ENCODE measurements at places on chromosomes 7 and 10. TPM values are rescaled to one million over a fixed set of nuclear protein-coding genes. Genes with fewer than 3 reads are reported as not detected.

FAM25A gene
- total RNA-seq: not detected

RADIL gene
- 7.6 TPM for total RNA-seq

VWDE gene
- 0.11 TPM for total RNA-seq

TLX1 gene
- total RNA-seq: not detected

MOGAT3 gene
- not detected for total RNA-seq

NUTM2B gene
- total RNA-seq: 1.0 TPM

NPSR1 gene
- not detected for total RNA-seq

DKK1 gene
- 0.28 TPM for total RNA-seq

OR2A1 gene
- total RNA-seq: 0.60 TPM

GRCh38 chr7:45662540-45663166 is 88.5 kb downstream of the ADCY1 start:
- DNase-seq: no peak

DNA sequence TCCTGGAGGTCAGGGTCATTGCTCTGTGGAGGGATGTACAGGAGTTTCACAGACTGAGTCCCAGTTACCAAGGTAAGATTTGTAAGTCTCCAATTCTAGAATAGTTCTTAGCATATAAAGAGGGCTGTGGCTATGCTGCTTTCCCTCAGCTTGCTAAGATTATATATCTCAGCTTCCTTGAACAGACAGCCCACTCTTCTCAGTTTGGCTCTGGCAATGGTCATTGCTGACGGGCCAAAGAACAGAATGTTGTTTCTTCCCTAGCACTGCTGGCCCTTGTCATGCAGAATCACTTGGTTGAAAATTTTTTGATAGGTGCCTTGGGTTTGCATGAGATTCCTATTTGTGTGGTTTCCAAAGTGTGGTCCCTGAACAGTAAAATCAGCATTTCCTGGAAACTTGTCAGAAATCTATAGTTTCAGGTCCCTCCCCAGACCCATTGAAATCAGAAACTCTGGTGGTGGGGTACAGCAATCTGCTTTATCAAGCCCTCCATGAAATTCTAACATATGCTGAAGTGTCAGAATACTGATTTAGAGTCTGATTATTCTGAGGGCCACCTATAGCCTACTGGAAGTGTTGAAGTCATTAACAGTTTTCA is 38.2 kb downstream of the NRBF2 start:
- no peak for DNase-seq

DNA sequence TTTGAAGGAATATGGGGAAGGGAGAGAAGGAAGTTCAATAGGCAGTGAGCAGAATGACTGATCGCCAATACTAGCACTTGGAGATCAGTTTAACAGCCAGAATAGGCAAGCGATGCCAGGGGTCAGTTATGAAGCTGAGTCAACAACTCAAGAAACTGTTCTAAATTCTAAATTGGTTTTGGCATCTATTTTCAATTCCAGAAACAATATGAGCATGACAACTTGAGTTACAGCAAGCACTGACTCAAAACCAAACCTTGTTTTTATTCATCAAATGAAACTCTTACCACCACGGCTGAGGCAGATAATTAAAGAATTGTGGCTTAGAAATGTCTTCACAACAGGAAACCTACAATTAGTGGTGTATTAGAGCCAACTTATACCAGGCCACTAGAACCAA is 180.5 kb upstream of the ASAH2 start:
- DNase-seq: peak; percentile 69

DNA sequence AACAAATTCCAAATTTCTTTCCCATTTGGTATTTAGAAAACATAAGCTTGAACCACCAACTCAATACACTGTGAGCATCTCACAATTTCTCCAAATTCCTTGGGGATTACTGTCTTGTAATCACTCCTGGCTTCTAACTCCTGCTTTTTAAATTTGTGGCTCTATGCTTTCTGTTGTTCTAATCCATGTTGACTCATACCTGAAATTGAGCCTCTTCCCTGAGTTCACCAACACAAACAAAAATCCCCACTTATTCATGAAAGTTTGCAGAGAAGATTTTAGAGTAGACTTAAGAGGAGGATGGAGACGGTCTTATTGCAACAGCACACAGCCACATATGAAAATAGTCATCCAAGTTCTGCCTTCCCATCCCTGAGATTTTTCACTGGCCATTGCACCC is 252.5 kb downstream of the PTEN start:
- DNase-seq: no peak

DNA sequence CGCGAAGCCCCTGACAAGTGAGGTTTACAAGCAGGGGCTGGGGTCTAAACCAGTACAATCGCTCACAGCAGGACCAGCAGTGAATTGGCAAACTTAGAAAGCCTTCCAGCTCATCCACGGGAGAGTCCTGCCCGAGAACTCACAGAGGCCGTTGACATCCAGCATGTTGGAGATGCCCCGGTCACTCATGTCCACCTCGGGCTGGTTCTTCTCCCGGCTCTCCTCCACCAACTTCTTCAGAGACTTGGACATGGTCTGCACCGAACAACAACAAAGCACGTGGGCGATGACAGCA is 447 bp downstream of the RSU1 start:
- DNase-seq: no peak

- DNase-seq: no peak
Observed at GRCh38 chr7:33039903-33040292, 22.7 kb downstream of the NT5C3A start.

- DNase-seq: no peak
Observed at GRCh38 chr7:1818575-1819258, 148.6 kb downstream of the ELFN1 start.

- no peak for DNase-seq
Observed at GRCh38 chr7:155344270-155344617, 46.6 kb downstream of the INSIG1 start.

- no peak for DNase-seq
Observed at GRCh38 chr7:156380261-156380660, 260.3 kb upstream of the RNF32 start.

DNA sequence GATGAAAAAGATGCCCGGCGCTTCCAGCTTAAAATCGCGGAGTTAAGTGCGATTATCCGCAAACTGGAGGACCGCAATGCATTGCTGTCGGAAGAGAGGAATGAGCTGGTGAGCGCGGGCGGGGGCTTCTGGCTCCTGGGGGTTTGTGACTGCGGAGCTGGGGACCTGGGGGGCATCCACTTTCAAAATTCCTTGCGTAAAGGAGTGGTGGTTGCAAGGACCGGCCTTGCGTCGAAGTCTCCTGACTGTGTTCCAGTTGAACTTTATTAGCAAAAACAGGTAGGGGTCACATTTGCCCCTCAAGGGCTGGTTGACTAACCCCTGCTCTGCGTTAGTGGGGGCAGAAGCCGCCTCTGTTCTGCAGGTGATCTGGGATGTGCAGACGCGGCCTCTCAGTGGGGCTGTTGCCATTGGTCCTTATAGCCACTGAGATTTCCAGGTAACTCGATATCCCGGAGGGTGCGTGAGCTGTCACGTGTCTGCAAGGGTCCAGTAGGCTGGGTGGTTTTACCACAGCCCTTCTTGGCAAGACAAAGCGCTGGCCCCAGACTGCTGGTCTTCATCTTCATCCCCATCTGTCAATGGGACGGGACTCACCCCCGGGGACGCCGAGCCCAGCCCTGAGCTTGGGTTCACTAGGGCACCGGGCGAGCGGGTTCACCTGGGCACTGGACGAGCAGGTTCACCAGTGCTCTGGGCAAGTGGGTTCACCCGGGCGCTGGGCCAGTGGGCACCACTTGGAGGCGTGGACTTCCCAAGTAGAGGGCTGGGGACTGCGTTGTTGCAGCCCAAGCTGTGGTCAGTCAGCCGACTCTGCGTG is 51.5 kb upstream of the DPYSL4 start:
- DNase-seq: no peak

- peak; percentile 37 for DNase-seq
Observed at GRCh38 chr7:129423700-129424410, 10.4 kb upstream of the STRIP2 start.

DNA sequence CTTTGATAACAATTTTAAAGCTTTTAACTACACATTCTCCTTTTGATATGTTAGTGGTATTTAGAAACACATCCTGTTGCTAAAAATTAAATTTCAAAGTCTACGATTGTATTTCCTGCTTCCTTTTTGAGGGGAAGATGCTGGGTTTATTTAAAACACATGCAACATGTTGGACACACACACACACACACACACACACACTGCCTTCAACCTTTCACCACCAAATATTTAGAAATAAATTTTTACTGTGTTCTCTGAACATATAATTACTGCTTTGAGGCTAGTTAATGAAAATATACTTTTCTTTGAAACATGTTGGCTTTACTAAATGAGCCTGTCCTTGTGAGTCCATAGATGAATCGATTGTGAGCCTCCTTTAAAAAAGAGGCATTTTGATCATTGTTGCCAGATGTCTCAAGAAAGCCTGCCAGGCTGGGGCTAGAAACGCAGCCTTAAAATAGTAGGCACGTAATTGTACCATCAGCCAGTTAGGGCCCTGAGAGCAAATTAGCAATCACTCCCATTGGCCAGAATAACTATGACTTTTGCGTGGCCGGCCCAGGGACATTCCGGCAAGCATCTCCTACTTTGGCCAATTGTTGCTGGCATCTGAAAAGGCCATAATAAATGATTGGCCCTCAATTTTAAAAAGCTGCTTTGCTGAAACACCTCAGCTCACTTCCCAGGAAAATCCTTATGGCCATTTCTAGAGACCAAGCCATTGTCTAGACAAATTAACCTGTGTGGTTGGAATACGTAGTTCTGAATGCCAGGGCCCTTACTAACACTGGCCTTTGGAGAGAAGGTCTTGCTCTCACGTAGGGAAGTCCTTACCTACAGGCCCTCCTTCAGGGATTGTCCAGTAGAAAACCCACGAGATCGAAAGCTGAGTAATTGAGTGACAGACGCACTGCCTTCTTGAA is 9.9 kb upstream of the TEX36 start:
- DNase-seq: no peak

DNA sequence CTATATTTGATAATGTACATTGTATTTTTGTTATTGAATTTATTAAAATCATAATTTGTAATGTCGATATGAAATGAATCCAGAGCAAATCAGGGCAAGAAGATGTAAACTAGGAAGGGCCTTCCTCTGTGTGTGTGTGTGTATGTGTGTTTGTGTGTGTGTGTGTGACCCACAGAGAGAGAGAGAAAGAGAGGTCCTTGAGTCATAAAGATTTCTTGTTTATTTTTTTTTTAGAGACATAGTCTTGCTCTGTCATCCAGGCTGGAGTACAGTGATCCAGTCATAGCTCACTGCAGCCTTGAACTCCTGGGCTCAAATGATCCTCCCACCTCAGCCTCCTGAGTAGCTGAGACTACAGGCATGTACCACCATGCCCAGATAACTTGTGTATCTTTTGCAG is 50.7 kb downstream of the INPP5F start:
- no peak for DNase-seq

- DNase-seq: no peak
Observed at GRCh38 chr7:74275401-74275881, 13.8 kb upstream of the CLIP2 start.

DNA sequence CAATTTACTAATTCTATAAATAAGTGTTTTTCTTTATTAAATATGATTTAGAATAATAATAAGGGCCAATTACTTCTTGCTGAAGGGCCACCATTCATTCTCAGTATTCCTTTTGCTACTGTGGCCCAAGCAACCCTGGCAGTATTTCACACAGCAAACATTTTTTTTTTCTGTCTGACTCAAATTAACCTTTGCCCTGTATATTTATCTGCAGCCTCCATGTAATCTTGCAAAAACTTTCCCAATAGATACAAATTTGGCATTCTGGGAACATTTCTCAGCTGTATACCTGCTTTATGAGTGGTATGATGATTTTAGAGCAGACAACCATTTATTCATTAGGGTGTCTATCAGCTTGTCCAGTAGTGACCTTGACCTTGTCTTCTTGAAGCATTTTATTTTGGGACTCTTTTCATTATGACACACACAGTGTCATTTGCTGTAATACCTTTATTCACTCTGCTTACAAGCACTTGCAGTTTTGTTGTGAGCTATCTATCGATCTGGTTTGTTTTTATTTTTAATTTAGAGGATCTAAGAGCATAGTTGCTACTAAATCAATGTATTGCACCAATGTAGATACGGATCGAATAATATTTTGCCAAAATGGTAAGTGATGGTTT is 159.7 kb upstream of the PLXDC2 start:
- DNase-seq: no peak

GRCh38 chr7:128167042-128167701 is 73.9 kb upstream of the LEP start:
- peak; percentile 71 for DNase-seq

DNA sequence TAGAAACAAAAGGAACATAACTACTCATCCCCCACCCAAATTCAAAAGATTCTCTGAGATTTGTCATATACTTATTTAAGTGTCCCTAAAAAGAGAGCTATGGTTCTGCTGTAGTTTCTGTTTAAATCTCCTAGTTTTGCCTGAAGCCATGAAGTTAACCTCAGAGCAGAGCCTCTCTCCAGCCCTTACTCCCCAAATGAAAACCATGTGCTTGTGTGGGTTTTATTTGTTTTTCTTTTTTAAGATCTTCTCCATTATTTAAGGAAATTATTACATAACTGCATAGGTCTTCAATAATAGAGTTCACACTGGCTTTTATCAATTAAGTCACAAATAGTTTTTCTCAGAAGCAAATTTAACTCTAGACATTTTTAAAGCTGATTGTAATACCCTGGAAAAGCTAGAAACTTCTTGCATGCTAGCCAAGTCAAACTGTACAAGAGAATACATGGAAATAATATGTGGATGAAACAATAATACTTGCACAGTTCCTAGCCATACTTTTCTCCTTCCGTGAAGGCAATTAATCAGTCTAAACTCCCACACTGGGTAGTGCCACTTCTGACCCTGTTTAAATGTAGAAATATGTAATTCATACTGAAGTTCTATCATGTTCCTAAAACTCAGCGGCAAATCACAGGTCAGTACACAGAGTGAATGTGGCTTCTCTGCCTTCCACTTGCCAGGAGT is 579.7 kb downstream of the SUGCT start:
- no peak for DNase-seq

Measured in A673 (cell line).